ENCODE measurements at places on chromosomes 1 and 21.
A peak's percentile ranks its signal among the peaks of the same experiment; 100 is the strongest.

- peak; percentile 16 for DNase-seq
Observed at GRCh38 chr1:247411621-247412327, 4.2 kb upstream of the NLRP3 start.

DNA sequence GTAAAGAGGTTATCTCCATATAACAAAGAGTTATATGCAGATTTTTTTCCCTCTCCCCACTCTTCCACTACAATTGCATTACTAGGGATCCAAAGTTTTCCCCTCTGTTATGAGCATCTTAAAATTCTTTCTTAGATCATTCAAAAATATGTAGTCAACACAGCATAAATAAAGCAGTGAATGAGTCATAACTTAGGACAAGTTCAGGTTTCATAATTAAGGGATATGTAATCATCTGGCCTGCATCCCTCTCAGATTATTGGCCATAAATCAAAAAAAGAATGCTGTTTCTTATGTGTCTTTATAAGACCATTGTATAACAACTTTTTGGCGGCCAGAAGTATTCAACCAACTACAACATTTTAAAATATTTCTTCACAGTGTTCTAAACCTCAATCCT lies 1526.1 kb downstream of the KCNT2 start:
- DNase-seq: no peak

GRCh38 chr21:35921471-35921870 lies 138.9 kb downstream of the SETD4 start:
- DNase-seq: no peak

GRCh38 chr1:56780826-56781225 lies 38.4 kb downstream of the FYB2 start:
- DNase-seq: no peak

DNA sequence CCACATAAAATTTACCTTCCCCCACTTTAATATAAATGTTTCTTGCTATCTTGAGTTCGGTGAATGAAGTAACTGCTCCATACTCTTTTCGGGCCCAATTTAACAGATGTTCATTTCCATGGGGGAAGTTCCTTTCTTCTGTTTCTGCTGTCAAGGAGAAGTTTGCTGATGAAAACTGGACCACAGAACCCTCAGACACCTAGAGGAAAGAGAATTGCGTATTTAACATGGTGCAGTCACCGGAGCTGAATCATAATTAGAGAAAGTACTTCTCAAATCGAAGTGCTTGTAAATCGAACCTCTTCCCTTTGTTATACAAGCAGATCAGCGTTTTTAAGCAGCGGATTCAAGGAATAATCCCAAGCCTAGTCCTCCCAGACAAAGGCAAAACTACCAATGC lies 151.2 kb downstream of the TGFBR3 start:
- DNase-seq: no peak

GRCh38 chr1:5885471-5886139 lies 106.6 kb downstream of the NPHP4 start:
- DNase-seq: peak; percentile 78

DNA sequence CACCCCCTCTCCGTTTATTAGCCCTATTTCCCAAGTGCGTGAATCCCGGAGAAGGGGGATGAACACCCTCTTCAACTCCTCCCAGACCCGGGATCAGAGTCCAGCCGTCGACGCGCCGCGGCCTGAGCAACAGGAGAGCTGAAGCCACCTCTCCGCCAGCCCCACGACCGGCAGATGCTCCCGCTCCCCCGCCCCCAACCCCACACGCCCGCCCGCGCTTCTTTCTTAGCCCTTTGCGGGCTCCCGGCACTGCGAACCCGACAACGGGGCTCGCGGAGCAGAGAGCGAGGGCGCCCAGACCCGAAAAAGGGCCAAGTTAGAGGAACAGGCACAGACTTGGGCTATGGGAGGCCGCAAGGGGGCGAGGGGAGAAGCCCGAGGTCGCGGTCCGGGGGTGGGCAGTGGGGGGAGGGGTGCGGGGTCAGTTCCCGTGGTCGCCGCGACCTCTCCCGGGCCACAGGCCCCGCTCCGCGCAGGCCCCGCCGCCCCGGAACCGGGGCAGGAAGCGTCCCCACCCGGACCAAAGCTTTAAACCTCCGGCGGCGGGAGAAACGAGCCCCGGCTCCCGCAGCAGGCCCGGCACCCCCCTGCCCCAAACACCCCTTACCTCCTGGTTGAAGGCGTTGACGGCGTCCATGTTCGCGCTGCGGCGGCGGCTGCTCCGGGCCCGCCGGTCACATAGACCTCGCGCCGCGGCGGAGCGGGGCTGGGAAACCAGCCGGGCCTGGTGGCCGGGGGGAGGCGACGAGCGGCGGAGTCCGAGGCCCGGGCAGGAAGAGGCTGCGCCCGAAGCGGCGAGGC lies 662 bp downstream of the SCAF4 start:
- DNase-seq: peak; percentile 19

GRCh38 chr1:10694633-10695627 lies 101.5 kb downstream of the CASZ1 start:
- DNase-seq: peak; percentile 84

DNA sequence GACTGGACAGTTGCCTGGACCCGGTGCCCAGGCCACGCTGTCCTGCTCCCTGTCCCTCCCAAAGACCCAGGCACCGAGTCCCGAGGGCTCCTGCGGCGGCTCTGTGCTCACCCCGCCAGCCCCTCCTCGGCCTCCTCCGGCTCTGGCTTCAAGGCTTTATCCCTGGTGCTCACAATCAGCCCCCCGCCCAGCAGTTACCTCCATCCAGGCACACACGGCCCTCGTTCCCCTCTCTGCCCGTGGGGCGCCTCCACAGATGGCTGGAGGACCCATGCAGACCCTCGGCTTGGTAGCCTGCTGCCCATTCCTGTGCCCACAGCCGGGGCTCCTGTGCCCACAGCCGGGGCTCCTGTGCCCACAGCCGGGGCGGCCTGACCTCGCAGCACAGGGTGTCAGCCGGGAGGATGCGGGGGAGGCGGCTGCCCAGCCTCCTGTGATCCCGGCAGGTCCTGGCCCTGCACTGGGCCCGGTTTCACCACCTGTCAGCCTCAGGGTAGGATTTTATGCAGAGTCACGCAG lies 52.3 kb upstream of the COL18A1 start:
- DNase-seq: no peak

- peak; percentile 94 for DNase-seq
Observed at GRCh38 chr1:227170361-227171166, 147.7 kb downstream of the CDC42BPA start.

DNA sequence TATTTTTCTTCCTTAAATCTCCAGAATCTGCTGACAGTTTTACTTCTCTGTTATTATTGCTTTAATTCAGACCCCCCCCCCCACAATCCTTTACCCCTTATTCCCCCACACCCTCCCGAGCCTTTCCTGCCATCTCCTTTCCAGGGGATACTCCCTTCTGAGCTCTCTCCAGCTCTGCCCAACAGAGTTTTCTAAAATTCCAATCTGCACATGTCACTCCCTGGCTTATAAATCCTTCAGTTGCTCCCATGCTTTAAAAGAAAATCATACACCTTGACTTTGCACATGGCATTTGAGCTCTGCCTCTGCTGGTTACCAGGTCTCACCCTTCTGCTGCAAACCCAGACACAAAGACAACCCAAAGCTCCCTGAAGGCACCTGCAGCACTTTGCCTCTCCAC lies 11.7 kb upstream of the EPS8L3 start:
- no peak for DNase-seq

GRCh38 chr1:198558402-198558801 lies 17.9 kb upstream of the ATP6V1G3 start:
- DNase-seq: no peak

DNA sequence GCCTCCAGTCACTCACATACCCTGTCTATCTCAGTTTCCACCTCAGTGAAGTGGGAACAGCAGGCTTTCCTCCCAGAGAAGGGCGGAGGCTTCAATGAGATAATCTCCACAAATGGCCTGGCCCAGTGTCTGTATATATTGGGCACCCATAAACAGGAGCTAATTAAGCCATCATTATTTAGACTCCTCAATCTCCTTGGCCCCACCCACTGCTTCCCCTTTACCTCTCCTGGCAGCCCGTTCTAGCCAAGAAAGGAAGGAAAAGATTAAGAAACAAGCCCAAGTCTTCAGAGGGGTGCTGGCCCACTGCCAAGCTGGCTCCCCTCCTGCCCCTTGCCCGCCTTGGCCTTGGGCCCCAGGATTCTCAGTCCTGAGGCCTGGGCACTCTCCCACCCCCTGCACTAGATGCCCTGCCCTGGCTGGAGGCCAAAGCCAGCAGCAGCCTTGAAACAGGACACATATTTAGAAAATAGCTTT lies 15.9 kb upstream of the EPB41 start:
- DNase-seq: peak; percentile 75

GRCh38 chr21:20270365-20271055 lies 727.7 kb upstream of the NCAM2 start:
- no peak for DNase-seq
